ENCODE measurements at places on chromosomes 1 and 21.
A peak's percentile ranks its signal among the peaks of the same experiment; 100 is the strongest.

DNA sequence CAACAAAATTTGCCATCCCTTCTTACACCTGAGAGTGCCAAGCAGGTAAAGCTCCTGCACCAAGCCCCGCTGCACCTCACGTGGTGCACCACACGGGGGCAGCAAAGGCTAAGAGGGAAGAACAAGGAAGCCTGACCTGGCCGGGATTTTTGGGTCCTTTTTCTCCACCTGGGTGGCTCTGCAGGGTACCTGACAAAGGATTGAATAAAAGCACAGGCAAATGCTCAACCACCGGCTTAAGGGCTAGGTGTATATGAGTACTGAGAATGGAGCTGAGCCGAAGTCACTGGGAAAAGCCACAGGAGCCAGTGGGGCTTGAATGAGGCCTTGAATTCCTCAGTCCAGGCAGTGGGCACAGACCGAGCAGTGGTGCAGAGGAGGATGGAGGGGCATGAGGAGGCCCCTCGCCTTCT lies 36.4 kb downstream of the ZNF697 start:
- peak; percentile 30 for DNase-seq

DNA sequence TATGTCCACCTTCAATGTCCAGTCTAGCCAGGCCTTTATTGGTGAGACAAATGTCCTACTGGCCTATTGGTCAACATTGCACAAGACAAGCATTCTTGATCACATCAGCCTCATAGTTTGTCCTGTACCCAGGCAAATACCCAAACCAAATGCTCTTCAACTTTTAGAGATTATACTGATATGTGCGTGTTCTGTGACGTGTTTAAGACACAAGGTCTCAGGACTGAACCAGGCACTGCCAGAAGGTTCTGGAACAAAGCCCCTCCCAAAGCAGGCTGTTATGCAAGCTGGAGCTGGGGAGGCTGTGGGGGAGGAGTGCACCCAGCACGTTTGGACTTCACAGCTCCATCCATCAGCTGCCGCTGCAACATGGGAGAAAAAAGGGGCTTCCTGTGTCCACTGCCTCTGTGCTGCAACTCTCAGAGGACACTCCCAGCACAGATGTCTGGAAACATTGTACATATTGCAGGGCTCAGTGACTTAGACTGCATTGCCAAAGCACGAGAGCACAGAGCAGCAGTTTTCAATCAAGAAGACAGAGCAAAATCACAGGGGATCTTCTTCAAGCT lies 45.9 kb downstream of the NID1 start:
- no peak for DNase-seq

DNA sequence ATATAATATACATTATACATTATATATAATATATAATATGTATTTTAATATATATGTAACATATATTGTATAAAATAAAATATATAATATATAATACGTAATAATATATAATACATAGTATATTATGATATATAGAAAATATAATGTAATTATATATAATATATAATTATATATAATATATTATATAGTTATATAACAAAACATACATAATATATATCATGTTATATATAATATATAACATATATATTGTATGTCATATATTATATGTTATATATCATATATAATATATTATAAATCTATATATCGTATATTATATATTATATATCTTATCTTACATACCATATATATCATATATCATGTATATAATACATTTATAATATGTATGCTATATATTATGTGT lies 248.2 kb upstream of the TPTE start:
- no peak for DNase-seq

GRCh38 chr21:41973861-41974751 lies 20.3 kb upstream of the C2CD2 start:
- no peak for DNase-seq

- no peak for DNase-seq
Measured at GRCh38 chr1:169363046-169363730, 4.4 kb downstream of the NME7 start.

DNA sequence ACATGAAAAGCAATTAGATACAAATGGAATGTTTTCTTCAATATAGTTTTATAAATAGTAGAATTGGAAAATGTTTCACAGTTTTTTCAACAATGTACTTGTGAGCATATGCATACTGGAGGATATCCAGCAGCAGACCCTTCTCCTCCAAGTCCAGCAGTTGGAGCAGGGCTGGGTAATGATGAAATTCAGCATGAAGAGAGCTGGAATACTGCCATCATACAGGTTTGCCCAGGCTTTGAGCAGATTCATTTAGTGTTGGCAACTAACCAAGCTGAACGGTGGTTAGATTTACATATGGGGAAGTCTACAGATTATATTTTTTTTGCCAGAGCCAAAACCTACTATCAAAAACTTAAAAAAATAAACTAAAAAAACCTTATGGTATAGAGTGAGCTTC lies 38.3 kb downstream of the WDR3 start:
- no peak for DNase-seq

DNA sequence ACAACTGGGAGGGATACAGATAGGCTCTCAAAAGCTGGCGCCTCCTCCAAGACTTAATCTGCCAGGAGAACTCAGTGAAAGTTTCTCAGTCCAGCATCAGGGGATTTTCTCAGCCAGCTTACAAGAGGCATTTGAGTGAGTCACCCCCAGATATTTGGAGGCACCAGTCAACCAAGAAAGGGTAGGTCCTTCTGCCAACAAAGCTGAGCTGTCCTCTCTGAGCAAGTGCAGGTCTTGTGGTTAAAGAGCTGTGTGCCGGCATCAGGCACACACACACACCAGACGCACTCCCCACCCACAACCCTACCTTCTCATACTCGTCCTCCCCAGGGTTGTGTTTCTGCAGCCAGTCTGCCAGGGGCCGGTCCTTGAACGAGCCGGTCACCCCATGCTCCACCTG lies 27.0 kb upstream of the PPP1R15B start:
- no peak for DNase-seq

- no peak for DNase-seq
Measured at GRCh38 chr1:53079251-53079650, 17.2 kb downstream of the PODN start.

GRCh38 chr1:179767996-179768395 lies 24.9 kb downstream of the FAM163A start:
- no peak for DNase-seq

GRCh38 chr1:11053758-11054137 lies 6.1 kb downstream of the SRM start:
- DNase-seq = no peak

DNA sequence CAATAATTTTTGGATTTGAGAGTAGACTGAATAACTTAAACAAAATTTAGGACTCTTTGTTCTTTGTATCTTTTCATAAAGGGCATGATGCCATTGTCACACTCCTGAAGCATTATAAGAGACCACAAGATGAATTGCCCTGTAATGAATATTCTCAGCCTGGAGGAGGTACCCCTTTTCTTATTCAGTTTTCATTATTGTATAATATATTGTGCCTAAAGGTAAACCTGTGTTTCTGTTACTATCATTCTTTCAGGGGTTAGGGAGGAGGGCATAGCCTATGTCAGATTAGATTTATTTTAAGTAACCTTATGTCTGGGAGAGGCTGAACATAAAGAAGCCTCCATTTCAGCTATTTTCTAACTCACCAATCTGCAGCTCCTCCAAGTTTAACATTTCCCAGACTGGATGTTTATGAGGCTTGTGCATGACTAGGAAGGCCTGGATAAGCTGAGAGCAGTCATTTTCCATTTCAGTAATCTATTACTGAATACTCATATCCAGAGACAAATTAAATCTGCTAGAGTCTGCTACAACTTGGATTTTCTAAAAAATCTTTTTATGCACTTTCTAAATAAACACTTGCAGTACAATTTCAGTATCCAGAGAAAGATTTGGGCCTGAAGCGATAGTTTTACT lies 132.1 kb downstream of the TNNI3K start:
- DNase-seq = no peak

GRCh38 chr1:91803123-91803522 lies 82.8 kb downstream of the TGFBR3 start:
- DNase-seq = no peak

GRCh38 chr1:43270421-43271095 lies 775 bp downstream of the TMEM125 start:
- no peak for DNase-seq

GRCh38 chr1:27299385-27300271 lies 22.3 kb upstream of the TMEM222 start:
- peak; percentile 53 for DNase-seq

GRCh38 chr1:236982380-236982779 lies 21.9 kb downstream of the MT1HL1 start:
- no peak for DNase-seq

GRCh38 chr1:158901623-158902022 lies 29.7 kb upstream of the PYHIN1 start:
- no peak for DNase-seq

- DNase-seq = no peak
Measured at GRCh38 chr1:220119043-220119512, 25.1 kb downstream of the IARS2 start.

GRCh38 chr1:153404768-153405167 lies 11.6 kb upstream of the S100A7A start:
- DNase-seq = no peak

DNA sequence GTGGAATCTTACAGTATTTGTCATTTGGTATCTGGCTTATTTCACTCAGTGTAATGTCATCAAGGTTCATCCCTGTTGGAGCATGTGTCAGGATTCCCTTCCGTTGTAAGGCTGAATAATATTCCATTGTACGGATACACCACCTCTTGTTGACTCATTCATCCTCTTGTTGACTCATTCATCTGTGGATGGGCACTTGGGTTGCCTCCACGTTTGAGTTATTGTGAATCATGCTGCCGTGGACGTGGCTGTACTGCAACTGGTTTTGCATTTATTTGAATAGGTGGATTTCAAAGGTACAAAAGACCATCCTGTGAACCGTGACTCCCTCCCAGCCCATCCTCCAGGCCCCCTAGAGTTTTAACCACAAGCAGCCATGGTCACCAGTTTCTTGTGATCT lies 11.9 kb upstream of the TCP10L start:
- no peak for DNase-seq

- no peak for DNase-seq
Measured at GRCh38 chr1:66553846-66554245, 19.9 kb downstream of the SGIP1 start.

DNA sequence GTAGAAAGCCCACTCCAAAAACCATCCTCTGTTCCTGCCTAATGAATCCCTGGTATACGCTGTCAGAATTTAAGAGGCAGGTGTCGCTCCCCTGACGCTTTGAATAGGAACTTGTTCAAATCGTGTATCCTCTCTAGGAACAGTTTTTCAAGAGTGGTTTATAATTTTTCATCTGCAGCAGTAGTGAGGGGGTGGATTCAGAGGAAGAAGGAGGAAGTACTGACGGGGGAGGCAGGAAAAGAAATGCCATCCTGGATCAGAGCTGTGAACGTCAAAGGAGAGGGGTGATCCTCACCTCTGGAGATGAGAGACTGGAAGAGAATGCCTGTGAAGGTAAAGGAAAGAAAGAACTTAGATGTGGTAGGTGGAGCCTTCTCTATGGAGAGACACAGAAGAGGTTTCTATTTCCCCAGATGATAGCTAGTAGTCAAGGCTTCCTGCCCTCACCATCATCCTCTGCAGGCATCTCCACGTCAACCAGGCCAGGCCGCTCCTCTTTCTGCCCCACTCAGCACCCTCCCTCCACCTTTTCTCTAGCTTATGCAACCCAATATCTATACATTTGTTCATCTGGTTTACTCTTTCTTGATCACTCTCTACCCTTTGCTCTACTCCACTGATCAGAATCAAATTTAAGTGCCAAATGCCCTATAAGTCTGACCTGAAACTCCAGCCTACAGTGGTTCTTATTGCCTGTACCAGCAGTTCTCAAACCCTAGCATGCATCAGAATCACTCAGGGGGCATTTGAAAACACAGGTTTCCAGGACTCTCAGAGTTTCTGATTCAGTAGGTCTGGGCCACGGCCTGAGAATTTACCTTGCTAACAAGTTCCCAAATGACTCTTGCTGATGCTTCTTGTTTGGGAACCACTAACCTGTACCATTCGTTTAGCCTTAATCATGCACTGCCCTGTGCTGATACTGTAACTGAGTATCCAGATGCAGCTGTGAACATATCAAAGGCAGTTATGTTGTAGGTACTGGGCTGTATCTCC lies 13.1 kb upstream of the BCL9 start:
- DNase-seq = no peak

GRCh38 chr1:46003315-46003714 lies 129.1 kb downstream of the PIK3R3 start:
- no peak for DNase-seq

GRCh38 chr1:156241311-156241811 lies 623 bp upstream of the BGLAP start:
- DNase-seq = no peak

GRCh38 chr1:101237229-101237837 lies 514 bp downstream of the S1PR1 start:
- DNase-seq = no peak

DNA sequence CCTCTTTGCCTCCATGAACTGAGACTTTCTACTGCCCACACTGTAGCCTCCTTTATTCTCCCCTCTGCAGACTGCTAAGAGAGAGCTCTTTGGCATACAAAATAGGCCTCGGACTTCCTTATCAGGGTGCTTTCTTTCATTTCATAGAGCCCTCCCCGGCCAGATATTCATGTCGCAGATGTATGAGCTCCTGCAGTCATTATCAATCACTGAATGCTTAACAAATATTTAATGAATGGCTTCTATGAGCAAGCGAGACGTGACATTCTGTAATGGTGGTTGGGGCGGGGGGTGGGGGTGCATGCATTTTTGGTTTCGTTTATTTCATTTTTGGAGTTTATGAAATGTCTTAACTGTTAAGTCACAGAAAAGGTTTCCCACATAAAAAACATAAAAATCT lies 344.8 kb upstream of the KAZN start:
- no peak for DNase-seq

- no peak for DNase-seq
Measured at GRCh38 chr1:7549277-7550161, 221.6 kb upstream of the VAMP3 start.

DNA sequence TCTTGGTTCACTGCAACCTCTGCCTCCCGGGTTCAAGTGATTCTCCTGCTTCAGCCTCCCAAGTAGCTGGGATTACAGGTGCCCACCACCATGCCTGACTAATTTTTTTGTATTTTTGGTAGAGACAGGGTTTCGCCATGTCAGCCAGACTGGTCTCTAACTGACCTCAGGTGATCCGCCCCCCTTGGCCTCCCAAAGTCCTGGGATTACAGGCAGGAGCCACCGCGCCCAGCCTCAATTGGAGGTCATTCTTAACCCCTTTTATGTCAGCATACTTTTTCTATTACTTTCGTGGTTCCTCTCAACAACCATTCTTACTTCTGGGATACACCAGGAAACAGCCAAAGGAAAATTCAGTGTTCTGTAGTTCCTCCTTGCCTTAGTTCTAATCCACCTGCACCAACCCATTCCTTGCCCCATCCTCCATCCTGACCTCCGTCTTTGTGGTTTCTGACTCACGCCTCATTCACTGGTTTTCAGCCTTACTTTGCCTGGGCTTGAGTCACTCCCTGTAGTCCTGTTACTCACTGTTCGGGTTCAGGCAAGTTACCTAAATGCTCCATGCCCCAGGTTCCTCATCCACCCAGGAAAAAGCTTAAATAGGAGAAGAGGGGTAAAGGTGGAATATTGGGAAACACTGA lies 12.9 kb upstream of the BCL10 start:
- DNase-seq = no peak

GRCh38 chr1:22262583-22262982 lies 119.7 kb upstream of the WNT4 start:
- no peak for DNase-seq

- DNase-seq = no peak
Measured at GRCh38 chr1:63780565-63780964, 6.7 kb downstream of the ROR1 start.

GRCh38 chr21:15730484-15731242 lies 881 bp downstream of the USP25 start:
- no peak for DNase-seq

Measured in hypothalamus (tissue), 51 donors.